Astrocyte of the spinal cord (primary cell): ENCODE measurements at places on chromosomes 5 and 9.

GRCh38 chr9:70285246-70285645 is 26.5 kb downstream of the SMC5 start:
- DNase-seq: no peak

DNA sequence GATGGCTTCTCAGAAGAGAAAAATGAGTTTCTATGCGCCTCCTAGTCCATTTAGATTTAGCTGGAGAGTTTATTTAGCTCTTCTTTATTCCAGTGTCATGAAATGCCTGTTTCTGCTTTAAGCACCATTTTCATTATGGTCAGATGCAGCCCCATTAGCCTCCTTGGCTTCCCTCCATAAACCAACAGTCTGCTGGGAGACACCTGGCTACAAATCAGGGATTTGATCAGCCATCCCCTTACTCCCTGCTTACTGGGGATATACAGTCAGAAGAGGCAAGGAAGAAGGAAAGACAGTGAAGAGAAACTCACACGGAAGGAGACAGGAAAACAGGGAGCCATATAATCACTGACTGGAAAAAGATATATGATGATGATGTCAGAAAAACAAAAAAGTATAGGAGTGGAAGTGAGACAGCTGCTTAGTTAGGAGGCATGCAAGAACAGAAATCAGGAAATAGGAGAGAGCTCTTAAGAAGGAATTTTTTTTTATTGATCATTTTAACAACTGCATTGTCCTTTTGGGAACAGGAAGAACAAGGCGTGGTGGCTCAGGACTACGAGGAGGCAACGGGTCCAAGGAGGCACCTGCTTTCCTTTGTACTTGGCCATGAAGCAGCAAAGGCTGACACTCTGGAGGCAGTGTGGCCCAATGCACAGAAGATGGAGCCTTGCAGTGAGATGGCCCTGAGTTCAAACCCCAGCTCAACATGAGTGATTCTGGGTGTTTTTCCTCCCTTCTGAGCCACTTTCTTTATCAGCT is 56.1 kb downstream of the MED27 start:
- no peak for DNase-seq

- DNase-seq: no peak
These were observed 66.6 kb downstream of the ITGA1 start for GRCh38 chr5:52854301-52854700.

DNA sequence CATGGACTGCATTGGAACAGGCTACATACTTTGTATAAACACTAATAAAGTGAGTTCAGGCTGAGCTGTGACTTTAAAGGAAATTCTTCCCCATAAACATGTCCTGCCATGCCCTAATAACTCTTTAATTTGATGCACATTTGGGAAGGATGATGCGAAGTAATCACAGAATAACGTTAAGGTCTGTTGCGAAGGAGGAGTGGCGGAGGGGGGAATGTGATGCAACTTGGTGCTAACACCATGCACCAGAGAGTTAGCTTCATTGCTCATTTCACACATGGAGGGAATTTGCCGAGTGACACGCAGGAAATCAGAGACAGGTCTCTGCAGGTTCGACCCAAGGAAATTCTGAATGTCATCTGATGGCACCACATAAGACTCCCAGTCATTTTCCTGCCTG is 32.9 kb downstream of the SLIT3 start:
- no peak for DNase-seq

- no peak for DNase-seq
These were observed 16.9 kb downstream of the HMGXB3 start for GRCh38 chr5:150017226-150018005.

- no peak for DNase-seq
These were observed 6.6 kb downstream of the OTULINL start for GRCh38 chr5:14588145-14588544.

DNA sequence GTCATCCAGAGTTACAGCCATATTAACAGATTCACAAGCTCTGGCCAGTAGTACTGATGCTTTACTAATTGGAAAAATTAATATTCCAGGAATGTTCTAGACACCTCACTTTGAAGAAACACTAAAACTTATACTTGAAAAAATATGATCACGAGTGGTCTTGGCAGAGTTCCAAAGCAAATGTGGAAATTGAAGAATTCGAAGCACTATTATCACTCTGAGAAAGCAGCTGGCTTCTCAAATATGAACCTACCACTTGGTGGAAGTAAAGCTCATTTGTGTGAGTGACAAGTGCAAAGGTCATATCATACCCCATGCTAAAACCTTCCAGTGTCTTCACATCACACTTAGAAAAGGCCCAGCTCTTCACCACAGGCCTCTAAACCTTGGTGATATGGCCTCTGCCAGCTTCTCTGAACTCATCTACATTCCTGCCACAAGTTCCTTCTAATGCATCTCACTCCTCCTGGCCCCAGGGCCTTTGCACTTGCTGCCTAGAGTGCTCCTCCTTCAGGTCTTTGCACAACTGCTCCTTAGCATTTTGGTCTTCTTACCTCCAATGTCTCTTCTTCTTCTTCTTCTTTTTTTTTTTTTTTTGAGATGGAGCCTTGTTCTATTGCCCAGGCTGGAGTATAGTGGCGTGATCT is 175.7 kb upstream of the SMIM23 start:
- DNase-seq: no peak

DNA sequence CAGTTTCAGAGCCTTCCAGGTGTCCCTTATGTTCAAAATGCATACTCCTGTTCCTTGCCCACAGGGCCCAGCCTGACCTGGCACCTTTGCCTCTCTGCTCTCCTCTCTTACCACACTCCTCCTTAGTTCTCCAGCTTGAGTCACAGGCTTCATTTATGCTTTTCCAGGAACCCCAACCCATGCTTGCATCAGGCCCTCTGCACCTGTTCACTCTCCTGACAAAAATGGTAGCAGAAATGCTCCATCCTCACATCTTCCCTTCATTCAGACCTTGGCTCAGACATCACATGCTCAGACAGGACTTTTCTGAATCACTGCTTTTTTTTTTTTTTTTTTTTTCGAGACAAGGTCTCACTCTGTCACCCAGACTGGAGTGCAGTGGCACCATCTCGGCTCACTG is 15.1 kb upstream of the RNF145 start:
- DNase-seq: no peak

DNA sequence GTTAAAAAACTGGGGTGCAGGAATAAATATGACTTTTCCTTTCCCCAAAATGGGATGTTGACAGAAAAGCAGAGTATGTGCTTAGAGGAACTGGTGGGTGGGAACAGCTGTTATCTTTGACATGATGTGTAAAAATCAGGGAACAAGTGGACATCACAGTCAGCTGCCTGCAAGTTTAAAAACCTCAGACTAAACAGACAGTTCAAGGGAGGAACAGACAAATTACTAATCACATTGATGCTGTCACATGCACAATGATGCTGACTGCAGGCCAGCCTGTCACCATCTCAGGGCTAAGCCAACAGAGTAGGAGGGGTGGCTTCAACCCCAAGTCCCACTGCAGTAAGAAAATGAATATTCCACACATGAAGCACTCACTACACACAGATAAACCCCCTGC is 38.2 kb upstream of the UBAP2 start:
- DNase-seq: no peak

- no peak for DNase-seq
These were observed 21.1 kb upstream of the IGFBPL1 start for GRCh38 chr9:38445154-38446043.

DNA sequence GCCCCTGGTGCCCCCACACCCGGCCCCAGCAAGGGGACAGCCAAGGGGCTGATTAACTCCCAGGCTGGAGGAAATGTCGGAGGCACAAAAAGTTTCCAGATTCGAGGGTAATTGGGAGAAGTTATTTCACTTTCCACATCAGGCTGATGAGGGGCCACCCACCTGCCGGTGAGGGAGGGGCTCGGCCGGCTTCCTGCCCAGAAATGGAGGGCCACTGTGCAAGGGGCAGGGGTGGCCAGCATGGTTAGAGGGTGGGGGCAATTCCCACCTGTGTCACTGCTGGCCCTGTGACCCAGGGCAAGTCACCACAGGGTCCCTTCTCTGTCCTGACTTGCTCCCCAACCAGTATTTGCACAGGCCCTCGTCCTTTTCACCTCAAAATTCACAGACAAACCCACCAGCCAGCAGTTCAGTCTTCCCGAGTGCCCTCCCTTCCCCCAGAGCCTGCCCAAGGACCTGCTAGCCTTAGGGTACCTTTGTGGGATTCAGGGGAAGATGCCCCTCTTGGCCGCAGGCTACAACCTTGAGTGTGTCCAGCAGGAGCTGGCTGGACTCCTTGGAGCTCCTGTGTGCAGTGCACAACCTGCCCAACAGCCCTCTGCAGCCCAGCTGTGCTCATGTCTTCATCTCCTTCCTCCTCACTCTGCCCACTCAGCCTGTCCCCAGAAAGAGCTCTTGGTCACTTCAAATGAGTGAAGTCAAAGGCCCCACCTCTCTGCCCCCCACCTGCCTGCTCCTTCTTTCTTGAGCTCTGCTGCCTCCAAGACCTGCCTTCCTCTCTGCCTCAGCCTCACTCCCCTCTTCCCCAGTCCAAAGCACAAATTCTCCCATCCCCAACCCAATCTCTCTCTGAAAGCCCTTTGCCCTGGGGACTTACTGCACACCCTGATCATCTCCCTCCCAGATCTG is 130.5 kb downstream of the BARX1 start:
- no peak for DNase-seq

DNA sequence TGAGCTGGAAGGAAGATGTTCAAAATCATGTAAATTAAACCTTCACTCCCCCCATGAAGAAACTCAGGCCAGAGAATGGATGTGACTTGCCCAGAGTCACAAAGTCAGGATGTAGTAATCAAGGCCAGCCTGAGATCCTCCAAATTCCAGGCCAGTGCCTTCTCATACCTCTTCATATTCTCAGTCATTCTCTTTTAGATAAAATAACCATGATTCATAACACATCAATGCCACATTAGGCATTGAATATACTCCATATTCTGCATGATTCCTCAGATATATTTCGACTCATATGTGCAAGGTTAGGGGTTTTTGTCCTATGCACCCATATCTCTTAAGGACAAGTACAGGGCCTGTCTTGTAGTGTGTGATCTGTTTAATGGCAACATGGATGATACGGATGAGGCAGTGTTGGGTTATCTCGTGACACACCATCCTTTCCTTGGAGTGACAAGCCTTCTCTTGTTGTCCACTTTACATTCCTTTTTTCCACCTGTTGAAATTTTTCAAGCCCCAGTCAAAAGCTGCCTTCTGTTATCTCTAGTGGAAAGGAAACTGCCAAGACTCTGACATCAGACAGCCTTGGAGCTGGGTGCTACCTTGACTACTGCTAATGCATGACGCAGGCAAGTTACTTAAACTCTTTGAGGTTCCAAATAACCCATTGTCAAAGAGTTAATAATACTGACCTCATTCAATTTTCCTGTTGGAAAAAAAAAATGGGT is 227.5 kb upstream of the NR4A3 start:
- no peak for DNase-seq

DNA sequence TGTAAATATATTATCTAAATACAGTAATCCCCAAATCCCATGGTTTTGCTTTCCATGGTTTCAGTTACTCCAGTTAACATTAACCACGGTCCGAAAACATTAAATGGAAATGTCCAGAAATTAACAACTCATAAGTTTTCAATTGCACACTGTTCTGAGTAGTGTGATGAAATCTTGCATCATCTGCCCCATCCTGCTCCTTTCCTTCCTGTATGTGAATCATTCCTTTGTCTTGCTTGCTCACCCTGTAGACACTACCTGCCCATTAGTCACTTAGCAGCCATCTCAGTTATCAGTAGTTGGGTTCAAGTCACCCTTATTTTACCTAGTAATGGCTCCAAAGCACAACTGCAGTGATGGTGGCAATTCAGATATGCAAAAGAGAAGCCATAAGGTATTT is 1568.5 kb upstream of the WWC1 start:
- DNase-seq: peak; percentile 55

- no peak for DNase-seq
These were observed 31.1 kb downstream of the TRIO start for GRCh38 chr5:14174230-14174636.

DNA sequence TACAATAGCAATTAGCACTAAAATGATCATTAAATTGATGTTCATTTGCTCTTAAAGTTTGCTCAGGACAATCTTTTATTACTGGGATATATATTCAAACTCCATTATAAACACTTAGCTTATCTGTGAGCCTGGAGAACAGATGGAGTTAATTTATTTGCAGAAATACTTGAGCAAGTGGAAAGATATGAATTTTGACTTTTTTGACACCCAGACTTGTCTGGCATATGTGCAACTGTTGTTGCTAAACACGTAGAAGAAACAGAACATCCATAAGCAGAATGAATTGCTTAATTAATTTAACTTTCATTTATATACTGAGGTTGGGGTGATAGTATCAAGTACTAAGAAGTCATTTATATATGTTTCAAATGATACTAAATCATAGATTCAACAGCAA is 820.7 kb upstream of the TYRP1 start:
- DNase-seq: no peak

GRCh38 chr5:59506285-59506877 is 387.1 kb downstream of the PDE4D start:
- peak; percentile 54 for DNase-seq

- DNase-seq: no peak
These were observed 98.1 kb upstream of the ALDH1B1 start for GRCh38 chr9:38294220-38294960.

GRCh38 chr9:80883826-80884579 is 805.3 kb downstream of the TLE1 start:
- no peak for DNase-seq

- no peak for DNase-seq
These were observed 23.4 kb downstream of the RHOBTB3 start for GRCh38 chr5:95754545-95754944.

DNA sequence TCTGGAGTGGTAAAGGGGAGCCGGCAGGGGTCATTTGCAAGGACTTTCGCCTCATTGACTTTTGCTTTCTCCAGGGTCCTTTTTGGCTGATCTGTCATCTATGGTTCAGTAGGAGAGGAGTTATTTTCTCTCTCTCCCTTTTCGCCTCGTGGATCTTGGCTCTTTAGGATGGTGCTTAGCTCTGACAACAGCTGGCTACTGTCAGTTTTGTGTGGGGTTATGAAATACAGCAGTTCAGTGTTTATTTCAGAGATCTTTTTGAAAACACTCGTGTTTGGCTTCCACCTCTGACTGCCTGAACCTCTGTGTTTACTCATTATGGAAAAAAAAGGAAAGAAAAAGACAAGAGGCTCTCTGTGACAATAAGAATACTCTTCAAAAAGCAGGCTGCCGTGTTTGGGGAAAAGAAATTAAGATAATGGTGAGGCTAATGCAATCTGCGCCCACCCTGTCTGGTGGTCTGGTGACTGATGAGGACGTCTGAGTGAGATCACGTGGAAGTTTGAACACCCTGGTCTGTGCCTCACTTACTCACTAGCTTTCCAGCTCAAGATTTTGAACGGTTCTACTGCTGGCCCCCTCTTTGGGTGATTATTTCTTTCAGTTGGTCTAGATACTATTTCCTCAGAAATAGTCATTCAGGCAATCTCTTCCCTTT is 567.7 kb downstream of the CAAP1 start:
- no peak for DNase-seq

DNA sequence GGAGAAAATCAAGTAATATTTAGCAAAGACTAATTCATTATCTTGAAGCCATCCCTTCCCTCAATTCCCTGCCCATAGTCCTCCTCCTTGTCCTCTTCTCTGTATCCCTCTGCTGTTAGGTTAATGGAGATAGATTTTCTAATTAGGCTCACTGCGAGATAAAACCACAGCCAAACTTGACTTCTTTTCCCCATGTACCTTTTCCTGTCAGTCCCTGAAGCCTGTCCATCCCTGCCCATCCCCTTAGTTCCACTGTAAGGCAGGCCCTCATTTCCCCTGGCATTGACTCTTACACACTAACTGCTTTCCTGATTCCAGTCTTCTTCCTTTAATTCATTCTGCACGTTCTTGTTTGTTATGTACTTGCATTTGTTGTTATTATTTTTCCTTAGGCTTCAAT is 1.2 kb downstream of the TLR4 start:
- no peak for DNase-seq

GRCh38 chr5:59107692-59108091 is 524.8 kb downstream of the RAB3C start:
- DNase-seq: peak; percentile 20

GRCh38 chr9:137797206-137798120 is 80.1 kb upstream of the CACNA1B start:
- no peak for DNase-seq
